ENCODE measurements at places on chromosomes 12 and 14.
A peak's percentile ranks its signal among the peaks of the same experiment; 100 is the strongest.

GRCh38 chr12:27974735-27975221 is 2.2 kb upstream of the PTHLH start:
- DNase-seq = no peak

DNA sequence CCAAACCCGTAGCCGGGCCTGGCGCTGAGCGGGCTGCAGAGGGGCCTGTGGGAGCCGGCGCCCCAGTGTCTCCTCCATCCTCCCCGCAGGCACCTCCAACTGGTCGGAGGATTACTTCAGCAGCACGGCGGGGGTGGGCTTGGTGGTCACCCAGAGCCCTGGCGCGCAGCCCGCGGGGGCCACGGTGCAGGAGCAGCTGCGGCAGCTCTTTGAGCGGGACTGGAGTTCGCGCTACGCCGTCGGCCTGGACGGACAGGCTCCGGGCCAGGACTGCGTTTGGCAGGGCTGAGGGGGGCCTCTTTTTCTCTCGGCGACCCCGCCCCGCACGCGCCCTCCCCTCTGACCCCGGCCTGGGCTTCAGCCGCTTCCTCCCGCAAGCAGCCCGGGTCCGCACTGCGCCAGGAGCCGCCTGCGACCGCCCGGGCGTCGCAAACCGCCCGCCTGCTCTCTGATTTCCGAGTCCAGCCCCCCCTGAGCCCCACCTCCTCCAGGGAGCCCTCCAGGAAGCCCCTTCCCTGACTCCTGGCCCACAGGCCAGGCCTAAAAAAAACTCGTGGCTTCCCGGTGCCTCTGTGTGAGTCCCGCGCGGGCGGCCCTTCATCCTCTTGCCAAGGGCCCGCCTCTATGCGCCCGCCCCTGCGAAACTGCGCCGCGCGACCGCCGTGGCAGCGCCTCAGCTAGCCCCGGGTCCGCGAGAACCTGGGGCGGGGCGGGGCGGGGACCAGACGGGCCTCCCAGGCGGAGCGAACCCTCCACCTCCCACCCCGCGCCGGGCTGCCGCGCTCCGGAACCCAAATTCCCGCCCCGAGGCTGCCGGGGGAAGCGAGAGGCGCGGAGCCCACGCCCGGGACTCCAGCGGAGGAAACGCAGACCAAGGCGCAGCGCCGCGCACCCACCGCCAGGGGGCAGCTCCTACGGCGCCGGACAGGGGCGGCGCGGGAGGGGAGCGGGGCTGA is 8.3 kb downstream of the PLD4 start:
- DNase-seq = peak; percentile 72

DNA sequence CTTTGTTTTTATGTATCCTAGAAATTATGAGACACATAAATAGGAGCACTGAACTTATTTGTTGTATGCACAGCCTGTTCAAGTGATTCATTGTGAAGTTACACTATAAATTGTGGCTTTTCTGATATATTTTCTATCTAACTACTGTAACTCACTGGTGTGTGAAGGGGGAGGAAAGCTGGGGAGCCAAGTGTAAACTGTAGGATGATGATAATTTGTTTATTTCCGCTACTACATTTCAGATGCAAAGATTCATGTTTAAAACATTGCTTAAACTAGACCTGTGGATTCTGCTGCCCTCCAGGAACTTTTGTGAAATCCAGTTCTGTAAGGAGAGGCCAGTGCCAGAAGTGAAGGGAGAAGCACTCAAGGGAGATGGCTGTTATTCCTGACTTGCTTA is 3.3 kb downstream of the TMTC2 start:
- no peak for DNase-seq

- no peak for DNase-seq
These were observed 110.2 kb downstream of the RASSF9 start for GRCh38 chr12:85725991-85726390.

- DNase-seq = no peak
These were observed 44.8 kb upstream of the BCL2L14 start for GRCh38 chr12:12025799-12026386.

All from MV-4-11 (cell line).